ENCODE measurements at places on chromosomes 7 and 10.

DNA sequence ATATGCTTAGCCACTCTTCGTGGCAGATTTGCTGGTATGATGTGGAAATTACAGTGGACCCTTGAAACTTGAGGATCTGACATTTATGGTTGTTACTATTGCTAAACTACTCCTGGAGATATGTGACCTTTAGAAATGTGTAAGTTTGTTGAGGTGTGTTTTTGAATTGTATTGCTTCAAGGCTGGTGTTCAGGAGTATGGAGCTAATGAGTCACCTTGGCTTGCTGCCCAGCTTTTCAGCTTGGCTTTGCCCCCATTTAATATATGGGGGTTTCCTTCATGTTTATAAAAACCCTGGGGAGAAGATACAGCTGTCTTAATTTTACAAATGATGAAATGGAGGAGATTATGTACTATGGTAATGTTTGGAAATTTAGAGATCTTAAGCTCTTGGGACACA is 11.6 kb downstream of the HBP1 start:
- no peak for DNase-seq

DNA sequence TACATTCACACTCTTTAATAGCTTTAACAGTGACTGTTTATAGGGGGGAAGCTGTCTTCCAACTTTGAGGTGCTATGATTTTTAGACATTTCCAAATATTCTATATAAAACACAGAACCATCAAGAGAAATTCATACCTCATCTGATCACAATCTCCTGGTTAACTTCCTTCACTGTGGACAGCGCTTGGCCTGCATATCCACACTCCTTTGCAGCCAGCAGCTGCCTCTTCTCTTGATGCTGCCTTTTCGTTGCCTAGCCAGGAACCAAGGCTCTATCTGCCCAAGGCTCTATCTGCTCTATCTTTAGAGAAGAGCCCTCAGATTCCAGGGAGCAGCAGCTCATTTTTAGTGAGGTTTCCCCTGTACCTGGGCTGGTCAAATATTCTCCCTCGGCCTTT is 252.0 kb downstream of the PTEN start:
- DNase-seq: no peak

DNA sequence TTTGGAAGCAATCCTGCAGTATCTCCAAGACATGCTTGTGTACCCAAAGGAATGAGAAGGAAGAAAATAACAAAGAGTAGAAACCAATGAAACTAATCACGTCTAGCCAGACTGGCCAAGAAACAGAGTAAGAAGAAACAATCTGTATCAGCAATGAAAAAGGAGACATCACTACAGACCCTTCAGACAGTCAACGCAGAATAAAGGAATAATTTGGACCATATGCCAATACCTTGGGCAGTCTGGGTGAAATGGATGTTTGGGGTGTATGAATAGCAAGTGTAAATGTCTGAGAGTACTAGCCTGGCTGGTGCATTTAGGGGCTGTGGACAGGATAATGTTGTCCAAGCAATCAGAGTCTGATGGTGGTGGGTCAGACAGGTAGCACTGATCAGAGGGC is 61.1 kb downstream of the SLC29A4 start:
- DNase-seq: no peak

DNA sequence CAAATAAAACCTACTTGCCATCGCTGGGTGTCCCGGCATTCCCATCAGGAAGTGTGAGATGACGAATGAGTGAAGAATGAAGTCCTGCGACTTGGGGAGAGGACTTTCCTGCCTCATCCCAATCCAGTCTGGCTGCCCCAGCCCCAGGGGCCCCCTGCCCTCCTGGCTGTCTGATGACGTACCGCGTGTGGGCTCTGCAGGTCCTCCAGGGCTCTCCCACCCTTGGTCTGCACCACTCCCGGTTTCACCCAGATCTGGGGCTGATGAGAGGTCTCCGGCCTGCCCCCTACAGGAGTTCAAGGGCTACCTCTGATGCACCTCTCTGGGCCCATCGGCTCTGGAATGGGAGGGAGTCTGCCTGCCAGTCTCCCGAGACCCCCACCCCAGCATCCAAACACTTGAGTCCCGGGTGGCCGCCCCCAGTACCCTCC is 9.8 kb downstream of the ATP6V1F start:
- no peak for DNase-seq

DNA sequence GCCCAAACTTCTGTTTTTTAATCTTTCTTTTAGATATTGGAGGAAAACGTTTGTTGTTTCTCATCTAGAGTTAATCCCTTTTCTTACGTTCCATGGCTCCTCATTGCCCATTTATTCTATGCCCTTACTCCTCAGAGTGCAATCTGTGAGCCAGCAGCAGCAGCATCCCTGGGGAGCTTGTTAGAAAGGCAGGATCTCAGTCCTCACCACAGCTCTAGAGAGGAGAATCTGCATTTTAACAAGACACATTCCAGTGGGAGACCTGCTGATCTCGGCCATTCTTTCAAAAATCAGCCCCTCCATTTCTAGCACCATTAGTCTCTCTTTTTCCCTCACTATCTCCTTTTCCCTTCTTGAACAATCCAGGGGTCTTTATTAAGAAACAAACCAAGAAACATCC is 84.4 kb upstream of the NOBOX start:
- DNase-seq: no peak

DNA sequence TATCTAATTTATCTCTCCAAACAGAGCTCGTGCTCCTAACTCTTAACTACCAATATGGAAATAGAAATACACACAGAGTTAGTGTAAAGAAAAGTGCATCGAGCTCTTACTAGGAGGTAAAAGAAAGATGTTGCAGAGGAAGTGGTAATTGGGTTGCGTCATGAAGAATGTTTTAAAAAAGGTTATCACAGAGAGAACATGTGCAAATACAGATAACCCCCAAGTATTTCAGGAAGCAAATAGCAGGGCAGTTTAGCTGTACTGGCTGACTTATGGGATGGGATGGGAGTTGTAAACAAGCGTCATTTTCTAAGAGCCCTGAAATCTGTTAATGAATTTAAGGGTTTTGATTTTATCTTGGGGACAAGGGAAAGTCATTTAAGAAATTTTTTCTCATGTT is 153.9 kb downstream of the AGMO start:
- no peak for DNase-seq

DNA sequence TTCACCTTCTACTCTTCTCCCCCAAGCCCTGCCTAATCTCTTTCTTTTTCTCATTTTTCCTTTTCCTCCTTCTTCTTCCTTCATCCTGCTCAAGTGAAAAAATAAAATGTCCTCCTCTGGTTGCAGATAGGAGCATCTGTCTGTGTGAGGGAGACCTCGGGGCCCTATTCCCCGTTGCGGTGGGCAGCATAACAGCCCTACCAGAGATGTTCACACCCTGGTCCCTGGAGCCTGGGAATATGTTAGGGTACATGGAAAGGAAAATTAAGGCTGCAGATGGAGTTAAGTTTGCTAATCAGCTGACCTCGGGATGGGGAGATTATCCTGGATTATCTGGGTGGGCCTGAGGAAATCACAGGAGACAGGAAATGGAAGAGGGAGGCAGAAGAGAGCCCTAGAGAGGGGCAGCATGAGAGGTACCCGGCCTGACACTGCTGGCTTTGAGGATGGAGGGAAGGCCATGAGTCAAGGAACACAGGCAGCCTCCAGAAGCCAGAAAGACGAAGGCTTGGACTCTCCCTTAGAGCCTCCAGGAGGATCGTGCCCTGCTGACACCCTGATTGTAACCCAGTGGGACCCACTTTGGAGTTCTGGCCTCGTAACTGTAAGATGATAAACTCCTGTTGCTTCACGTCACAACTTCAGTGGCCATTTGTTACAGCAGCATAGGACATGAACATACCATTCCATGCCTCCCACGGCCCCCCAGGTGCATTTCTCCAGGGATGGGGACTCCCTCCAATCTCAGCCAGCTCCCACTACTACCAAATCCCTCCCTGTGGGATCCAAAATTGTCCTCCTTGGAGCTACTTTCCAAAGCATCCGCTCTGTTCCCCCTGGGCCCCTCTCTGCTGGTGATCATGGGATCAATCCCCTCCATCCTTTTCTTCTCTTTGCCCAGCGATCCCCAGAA is 39.0 kb upstream of the ZMIZ1 start:
- DNase-seq: no peak

GRCh38 chr7:112031689-112032088 is 174.5 kb downstream of the DOCK4 start:
- no peak for DNase-seq

- no peak for DNase-seq
Observed at GRCh38 chr7:37352251-37352880, 96.3 kb downstream of the ELMO1 start.

- no peak for DNase-seq
Observed at GRCh38 chr7:116468534-116468933, 31.0 kb upstream of the CAV2 start.

GRCh38 chr7:26930845-26931244 is 66.5 kb upstream of the SKAP2 start:
- DNase-seq: no peak

DNA sequence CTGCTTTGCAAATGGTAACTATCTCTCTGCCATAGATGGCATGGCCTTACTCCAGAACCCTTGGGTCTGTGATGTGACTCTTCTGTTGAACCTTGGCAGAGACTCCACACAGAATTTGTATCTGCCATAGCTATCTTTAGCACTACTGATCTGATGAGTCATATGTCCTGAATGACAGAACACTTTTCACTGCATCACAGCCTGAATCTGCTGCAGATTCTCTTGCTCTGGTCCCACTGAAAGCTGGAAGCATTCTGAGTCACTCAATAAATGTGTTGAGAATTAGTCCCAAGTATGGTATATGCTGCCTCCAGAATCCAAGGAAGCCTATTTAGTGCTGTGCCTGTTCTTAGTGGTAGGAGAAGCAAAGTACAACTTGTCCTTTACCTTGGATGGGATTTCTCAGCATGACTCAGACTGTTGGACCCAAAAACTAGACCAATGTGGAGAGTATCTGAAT is 39.5 kb upstream of the ANKRD1 start:
- no peak for DNase-seq

DNA sequence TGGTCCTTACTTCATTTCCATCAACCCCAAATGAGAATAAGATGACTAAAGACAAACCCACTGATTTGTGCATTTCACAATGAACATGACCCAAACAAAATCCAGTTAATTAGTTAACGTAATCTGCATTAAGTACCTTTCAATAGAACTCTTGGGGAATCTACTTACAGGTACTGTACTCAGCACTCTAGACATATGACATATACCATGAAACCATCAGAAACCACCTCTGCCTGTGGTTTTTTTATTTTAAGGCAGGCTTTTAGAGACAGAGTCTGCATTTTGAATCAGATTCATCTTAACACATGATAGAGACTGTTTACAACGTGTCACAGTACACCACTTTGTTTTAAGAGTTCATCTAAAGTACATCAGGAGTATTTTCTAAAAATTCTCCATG is 168.4 kb downstream of the BTAF1 start:
- DNase-seq: no peak

DNA sequence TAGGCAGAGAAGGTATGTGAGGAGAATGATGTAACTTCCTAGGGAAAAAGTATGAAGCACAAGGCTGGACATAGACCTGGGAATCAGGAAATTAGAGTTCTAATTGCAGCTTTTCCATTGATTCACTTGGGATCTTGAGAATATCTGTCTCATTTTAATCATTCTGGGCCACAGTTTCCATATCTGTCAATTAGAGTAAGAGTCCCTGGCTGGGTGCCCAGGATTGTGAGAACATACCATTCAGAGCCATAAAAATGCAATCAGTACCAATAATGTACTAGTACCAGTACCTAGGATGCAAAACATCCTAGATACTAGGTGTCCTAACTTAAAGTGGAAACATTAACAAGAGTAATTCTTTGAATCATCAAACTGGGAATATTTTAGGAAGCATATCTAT is 29.6 kb downstream of the CAV1 start:
- no peak for DNase-seq

All from skin of body (tissue), 3 donors.